ENCODE measurements at places on chromosomes 2 and 18. TPM values are rescaled to one million over a fixed set of nuclear protein-coding genes. Genes with fewer than 3 reads are reported as not detected.

Gene KCNIP3
- 18.1 TPM for total RNA-seq

Gene CCL20
- 0.96 TPM for total RNA-seq

Gene CD8B2
- total RNA-seq, result not detected

Gene PCARE
- not detected for total RNA-seq

Gene RTP5
- total RNA-seq, result not detected

Gene TMEM200C
- total RNA-seq, result 0.03 TPM

Gene NLRC4
- 0.03 TPM for total RNA-seq

Gene COX5B
- total RNA-seq, result 456 TPM

Gene PJVK
- total RNA-seq, result 0.56 TPM

Gene L3MBTL4
- total RNA-seq, result 2.2 TPM

Gene RBM45
- total RNA-seq, result 24.6 TPM

Gene NEURL3
- not detected for total RNA-seq

Gene LYG2
- not detected for total RNA-seq

Gene C1QL2
- not detected for total RNA-seq

Gene PSMA8
- not detected for total RNA-seq

Gene GGCX
- 90.9 TPM for total RNA-seq

Gene FEV
- not detected for total RNA-seq

Gene C2orf15
- total RNA-seq, result 1.4 TPM

Gene FZD7
- 12.7 TPM for total RNA-seq

Gene RUFY4
- total RNA-seq, result not detected

Gene AKAIN1
- total RNA-seq, result not detected

Gene TEKT4
- total RNA-seq, result not detected

Gene FTCDNL1
- total RNA-seq, result 5.6 TPM

Gene SIX3
- not detected for total RNA-seq

Gene CTAGE1
- total RNA-seq, result 0.03 TPM

Gene MC5R
- total RNA-seq, result not detected

Gene REG3A
- not detected for total RNA-seq

Gene MRPL53
- total RNA-seq, result 55.9 TPM

Gene ESPNL
- total RNA-seq, result 0.29 TPM

Gene GNLY
- not detected for total RNA-seq

Gene NT5C1B
- total RNA-seq, result not detected

Gene ARL4C
- total RNA-seq, result 4.3 TPM

Gene SPATS2L
- total RNA-seq, result 41.2 TPM

Gene RAB6C
- not detected for total RNA-seq

Gene ACMSD
- not detected for total RNA-seq

Gene GALNT14
- 5.9 TPM for total RNA-seq

Gene ABCA12
- total RNA-seq, result not detected

Gene GATA6
- 2.1 TPM for total RNA-seq

Gene COLEC12
- 1.9 TPM for total RNA-seq

Gene C1GALT1C1L
- 1.2 TPM for total RNA-seq

Gene SANBR
- total RNA-seq, result 9.4 TPM

Gene ACOXL
- total RNA-seq, result not detected

Gene EPG5
- total RNA-seq, result 27.4 TPM

Gene ORMDL1
- total RNA-seq, result 90.7 TPM
